ENCODE measurements at places on chromosomes 12 and 14.

GRCh38 chr12:58500399-58500798, 419.9 kb downstream of the LRIG3 start:
- no peak for DNase-seq

DNA sequence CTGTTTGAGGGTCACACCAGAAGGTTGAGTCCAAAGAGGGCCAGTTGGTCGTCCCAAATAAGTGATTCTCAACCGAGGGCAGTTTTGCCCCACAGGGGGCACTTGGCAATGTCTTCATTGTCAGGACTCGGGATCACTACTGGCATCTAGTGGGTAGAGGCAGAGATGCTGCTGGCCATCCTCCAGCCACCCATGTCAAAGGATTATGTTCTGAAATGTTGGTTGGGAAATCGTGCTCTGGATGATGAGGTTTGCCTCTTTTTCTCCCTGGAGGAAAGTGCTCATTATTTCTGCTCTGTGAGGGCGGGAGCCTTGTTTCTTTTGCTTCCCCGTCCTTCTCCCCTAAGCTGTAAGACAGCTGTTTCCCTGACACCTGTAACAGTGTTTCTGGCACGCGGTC, 3.6 kb downstream of the ZNF839 start:
- DNase-seq = no peak

DNA sequence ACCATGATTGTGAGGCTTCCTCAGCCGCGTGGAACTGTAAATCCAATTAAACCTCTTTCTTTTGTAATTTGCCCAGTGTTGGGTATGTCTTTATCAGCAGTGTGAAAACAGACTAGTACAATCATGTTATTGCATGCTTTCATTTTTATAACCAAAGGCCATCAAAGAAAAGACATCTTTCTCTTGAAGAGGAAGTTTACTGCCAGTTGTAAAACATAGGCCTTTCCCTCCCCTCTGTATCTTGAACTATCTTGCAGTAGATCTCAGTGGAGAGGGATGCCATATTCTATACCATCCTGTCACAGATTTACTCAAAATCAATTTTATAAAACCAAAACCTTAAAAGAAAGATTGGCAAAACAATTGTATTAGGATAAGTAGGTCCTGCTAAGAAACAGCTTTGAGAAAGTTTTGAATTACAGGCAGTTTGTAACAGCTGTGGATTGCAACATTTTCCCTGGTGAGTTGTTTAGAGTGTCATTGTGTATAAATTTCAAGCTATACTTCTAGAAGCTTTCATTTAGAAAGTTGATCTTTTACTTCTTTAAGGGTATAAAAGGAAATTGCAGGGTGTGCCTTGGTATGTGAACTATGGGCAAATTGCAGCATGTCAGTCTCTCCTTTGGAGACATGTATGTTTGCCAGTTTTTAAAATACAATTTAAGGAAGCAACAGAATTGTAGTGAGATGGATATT, 128.0 kb downstream of the ATP23 start:
- no peak for DNase-seq

GRCh38 chr12:87238466-87238865, 790.7 kb downstream of the C12orf50 start:
- DNase-seq = no peak

- no peak for DNase-seq
Measured at GRCh38 chr14:70987041-70987440, 79.8 kb downstream of the PCNX1 start.

Measured in cortex of kidney (tissue), 1 donor.